AG09309 (cell line): ENCODE measurements at places on chromosomes 6 and 20.
A peak's percentile ranks its signal among the peaks of the same experiment; 100 is the strongest.

DNA sequence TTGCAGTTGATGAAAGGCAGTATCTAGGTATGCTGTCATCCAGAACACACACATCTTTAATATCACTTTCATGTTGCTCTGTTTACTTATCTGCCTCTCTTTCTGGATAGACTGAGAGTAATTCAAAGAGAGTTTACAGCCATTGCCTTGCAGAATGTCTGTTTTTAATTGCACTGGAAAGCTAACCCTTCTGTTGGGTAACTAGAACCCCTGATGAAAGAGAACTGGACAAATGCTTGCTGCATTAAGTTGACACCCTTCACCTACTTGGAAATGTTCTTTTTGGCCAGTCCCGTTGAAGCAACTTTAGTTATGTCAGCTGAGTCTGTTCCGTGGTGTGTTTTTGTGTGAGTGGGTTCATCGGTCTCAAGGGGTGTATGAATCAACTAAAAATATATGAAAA is 383.8 kb upstream of the CITED2 start:
- no peak for DNase-seq

DNA sequence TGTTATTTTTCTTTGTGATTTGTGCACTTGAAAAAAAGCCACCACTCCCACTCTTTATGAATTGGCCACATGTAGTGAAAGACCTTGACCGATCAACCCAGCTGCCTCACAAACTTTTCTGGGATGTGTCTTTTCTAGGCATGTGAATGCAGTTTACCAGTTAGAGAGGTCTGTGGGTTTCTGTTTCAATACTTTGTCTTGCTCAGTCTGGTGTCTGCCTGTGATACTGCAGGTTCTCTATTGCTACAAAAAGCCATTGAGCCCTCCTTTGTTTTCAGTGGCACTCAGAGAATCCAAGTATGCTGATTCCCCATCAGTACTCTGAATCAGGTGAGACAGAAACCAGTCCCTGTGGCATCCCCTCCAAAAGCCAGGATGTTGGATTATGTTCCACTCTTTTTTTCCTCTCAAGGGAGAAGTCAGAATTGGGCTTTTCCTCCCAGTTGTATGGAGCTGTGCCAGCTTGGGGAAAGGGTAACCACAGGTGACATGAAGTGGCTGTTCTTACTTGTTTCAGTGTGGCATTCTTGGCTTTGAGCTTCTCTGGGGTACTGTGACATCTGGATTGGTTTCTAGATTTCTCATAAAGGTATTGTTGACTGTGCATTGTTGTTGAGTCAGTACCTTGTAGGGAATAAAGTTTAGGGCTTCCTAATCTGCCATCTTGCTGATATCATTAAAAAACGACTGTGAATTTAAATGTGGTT is 26.3 kb upstream of the ZFP64 start:
- no peak for DNase-seq

DNA sequence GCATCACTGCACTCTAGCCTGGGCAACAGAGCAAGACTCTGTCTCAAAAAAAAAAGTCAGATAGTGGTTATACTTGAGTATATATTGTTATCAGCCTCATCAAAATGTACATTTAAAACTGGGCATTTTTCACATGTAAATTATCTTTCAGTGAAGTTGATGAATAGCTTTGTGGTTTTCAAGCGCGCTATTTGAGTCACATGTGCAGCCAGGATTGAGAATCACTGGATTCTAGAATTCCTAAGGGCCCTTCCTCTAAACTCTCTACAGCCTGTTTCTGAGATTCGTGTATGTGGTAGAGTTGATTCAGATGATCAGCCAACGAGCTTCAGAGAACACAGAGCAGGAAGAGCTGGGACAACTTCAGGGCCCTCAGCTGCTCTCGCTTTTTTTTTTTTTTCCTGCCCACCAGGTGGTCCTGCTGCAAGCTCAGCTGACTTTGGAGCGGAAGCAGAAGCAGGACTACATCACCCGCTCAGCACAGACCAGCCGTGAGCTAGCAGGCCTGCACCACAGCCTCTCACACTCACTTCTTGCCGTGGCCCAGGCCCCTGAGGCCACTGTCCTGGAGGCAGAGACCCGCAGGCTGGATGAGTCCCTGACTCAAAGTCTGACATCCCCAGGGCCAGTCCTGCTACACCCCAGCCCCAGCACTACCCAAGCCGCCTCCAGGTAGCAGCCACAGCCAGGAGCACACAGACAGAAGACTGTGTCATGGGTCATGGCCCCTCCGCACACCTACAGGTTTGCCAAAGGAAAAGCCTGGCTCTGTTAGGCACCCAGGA is 18.3 kb downstream of the C20orf173 start:
- no peak for DNase-seq

GRCh38 chr6:150510576-150510975 is 89.1 kb upstream of the PLEKHG1 start:
- DNase-seq: no peak

DNA sequence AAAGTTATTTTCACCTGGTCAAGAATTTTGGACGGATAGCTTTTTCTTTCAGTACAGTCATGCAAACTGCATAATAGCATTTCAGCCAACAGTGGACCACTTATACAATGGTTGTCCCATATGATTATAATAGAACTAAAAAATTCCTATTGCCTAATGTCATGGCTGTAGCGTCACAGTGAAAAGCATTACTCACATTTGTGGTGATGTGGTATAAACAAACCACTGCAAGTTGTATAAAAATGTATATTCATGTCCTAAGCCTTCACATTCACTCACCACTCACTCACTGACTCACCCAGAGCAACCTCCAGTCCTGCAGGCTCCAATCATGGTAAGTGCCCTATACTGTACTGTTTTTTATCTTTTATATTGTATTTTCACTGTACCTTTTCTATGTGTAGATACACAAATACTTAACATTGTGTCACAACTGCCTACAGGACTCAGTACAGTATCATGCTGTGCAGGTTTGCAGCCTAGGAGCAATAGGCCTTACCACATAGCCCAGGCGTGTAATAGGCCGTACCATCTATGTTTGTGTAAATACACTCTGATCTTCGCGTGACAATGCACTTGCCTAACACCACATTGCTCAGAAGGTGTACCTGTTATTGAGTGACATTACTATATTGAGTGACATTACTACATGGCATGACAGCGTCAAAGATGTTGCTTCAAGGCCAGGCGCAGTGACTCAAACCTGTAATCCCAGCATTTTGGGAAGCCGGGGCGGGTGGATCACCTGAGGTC is 17.9 kb downstream of the ABHD12 start:
- DNase-seq: peak; percentile 68

DNA sequence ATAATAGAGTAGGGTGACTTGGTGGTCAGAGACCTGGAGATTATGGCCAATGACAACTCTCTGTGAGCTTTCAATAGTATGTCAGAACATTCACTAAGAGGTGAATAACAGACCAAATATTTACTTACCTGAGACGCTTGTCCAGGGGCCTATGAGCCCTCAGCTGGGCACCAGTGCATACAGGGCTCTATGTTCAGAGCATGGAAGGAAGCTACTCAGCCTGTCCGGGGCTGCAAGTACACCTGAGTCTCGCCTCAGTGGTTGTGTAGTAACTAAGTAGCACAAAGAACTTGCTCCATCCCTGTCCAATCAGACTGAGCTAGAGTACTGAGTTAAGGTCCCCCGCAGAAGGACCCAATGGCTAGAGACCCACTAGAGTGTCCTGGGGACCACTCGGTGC is 11.6 kb upstream of the SCGN start:
- DNase-seq: no peak

DNA sequence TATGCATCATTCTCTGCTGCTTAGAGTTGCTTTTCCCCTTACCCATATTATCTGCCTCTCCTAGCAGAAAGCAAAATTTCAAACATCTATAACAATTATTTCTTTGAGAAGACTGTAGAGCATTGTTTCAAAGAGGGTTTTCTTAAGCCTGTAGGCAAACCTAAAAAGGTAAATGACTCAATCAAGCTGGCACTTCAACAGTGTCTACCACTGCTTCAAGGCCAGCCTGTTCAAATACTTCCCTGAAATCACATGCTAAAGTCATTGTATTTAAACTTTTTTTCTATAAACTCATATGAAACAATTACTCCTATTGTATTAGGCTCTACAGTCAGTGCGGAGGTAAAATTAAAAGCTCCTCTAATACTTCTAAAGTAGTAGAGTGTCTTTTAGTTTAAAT is 87.1 kb downstream of the OGFRL1 start:
- DNase-seq: no peak

DNA sequence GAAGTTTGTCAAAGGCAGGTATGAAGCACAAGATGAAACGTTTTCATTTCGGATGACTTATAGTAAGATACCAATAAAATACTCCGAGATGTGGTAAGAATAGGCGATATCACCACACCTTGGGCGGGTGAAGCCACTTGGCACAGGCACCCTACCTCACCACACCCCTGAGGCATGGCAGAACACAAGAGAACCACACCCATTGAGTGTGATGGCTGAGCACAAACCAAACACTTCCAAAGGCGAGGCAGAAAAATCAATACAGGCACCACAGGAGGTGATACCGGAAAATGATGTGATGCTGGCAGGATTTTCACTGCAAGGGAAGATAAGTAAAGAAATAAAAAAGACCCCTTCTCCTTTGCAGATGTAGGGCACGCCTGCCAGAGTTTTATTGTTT is 332.9 kb upstream of the PRDM1 start:
- DNase-seq: no peak

- no peak for DNase-seq
Measured at GRCh38 chr20:60064554-60065196, 106.5 kb downstream of the CDH26 start.

- DNase-seq: no peak
Measured at GRCh38 chr6:134424165-134424797, 106.4 kb upstream of the SGK1 start.

- no peak for DNase-seq
Measured at GRCh38 chr6:70124443-70124842, 178.4 kb downstream of the COL9A1 start.

GRCh38 chr6:95670011-95670463 is 92.7 kb downstream of the MANEA start:
- no peak for DNase-seq

- DNase-seq: no peak
Measured at GRCh38 chr6:56552187-56553130, 90.2 kb downstream of the DST start.

- no peak for DNase-seq
Measured at GRCh38 chr6:162364488-162364887, 363.1 kb downstream of the PRKN start.

GRCh38 chr20:50392138-50392866 is 117.9 kb upstream of the PTPN1 start:
- no peak for DNase-seq

GRCh38 chr6:43127877-43128276 is 43.2 kb upstream of the SRF start:
- no peak for DNase-seq

- no peak for DNase-seq
Measured at GRCh38 chr20:61419010-61419409, 166.9 kb downstream of the CDH4 start.

- peak; percentile 27 for DNase-seq
Measured at GRCh38 chr6:4637691-4638433, 138.3 kb upstream of the CDYL start.

DNA sequence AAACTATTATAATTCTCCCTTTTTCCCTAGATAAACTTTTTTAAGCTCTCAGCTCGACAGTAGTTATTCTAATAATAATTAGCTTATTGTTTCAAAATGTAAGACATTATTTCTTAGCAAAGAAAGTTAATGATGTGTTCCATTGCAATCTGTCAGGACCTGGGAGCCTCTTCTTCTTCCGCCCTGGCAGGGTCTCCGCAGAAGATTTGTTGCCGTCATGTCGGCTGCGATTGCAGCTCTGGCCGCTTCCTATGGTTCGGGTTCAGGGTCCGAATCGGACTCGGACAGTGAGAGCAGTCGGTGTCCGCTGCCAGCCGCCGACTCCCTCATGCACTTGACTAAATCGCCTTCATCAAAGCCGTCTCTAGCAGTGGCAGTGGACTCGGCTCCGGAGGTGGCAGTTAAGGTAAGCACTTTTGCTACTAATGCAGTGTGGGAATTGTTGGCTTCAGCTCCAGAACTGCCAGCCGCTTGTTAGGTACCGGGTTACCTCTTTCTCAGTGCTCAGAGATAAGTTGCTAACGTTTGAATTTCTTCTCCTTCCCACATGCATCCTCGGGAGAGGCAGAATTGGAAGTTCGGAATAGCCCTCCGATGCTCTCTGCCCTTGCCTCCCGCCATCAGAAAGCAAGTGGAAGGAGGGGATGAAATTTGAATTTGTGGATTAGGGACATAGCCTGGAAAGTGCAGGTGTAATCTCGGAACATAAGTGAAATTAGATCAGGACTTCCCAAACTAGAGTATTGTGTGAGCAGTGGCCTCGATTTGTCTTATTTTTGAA is at the start of gene CDC40:
Gene CDC40, plus strand, starts transcription at position 200 of the 781 bp plus-strand sequence. Its CDS starts 18 bp downstream, at position 218.
- DNase-seq: no peak

GRCh38 chr20:21503345-21503744 is 10.5 kb downstream of the NKX2-2 start:
- DNase-seq: peak; percentile 23

DNA sequence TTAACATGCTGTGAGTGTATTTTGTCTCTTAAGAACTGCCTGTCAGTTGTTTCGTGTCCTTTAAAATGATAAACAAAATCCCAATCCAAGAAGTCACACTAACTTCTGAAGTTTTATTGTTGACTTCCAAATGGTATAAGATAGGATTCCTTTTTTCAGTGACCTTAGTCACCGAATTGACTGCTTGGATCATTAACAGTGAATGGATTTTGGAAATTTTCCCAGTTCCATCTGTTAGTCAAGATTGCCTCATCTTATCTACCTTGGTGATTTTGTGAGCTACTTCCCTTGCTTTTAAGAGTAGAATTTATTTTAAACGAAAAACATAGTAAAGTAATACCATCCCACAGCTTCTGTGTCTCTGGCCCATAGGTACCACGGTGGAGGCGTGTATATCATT is 14.9 kb downstream of the RIOK1 start:
- DNase-seq: no peak

DNA sequence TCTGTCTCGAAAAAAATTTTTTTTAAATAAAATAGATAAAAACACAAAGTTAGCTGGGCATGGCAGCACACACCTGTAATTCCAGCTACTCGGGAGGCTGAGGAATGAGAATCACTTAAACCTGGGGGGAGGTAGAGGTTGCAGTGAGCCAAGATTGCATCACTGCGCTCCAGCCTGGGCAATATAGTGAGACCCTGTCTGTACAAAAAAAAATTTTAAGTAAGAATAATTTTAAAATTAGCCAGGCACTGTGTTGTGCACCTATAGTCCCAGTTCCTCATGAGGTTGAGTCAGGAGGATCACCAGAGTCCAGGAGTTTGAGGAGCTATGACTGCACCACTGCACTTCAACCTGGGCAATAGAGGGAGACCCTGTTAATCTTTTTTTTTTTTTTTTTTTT is 149.2 kb upstream of the SHLD1 start:
- DNase-seq: no peak

GRCh38 chr20:51766994-51767866 is 960 bp downstream of the ATP9A start:
- DNase-seq: no peak
